Naive B cell (primary cell): ENCODE measurements at places on chromosomes 6 and 20.

DNA sequence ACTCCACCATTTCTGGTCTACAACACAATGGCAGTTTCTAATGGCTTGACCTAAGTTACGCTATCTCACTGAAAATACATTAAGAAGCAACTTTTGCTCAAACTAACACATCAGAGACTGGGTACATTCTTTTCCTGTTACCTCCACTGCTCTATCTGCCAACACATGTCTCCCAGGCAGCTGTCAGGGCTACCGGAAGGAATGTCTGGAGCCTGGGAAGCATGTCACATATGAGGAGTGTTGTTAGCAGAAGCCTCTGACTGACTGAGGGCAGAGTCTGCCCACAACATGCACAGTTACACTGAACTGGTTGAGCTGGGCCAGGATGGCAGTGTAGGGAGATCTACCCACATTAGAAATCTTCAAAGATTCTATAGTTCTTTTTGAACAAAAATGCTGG is 264.5 kb downstream of the KIF16B start:
- no peak for DNase-seq

DNA sequence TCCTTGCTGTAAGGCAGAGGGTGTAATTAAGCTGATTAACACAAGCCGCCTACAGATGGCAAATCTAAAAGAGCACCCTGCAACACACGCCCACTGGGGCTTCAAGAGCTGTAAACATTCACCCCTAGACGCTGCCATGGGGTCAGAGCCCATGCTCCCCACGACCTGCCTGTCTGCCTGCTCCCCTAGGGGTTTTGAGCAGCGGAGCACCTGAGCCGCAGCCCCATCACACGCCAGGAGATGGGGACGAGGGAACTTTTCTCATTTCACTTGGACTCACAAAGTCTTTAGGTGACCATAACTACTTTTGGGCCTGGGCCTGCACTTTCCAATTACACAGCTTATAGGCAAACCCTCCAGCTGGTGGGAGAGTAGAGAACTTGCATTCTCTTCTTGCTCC is 99.0 kb upstream of the SOX4 start:
- no peak for DNase-seq

- no peak for DNase-seq
Measured at GRCh38 chr20:52936351-52937340, 35.5 kb upstream of the TSHZ2 start.

GRCh38 chr6:97864826-97865225 is 581.8 kb upstream of the MMS22L start:
- no peak for DNase-seq

- peak; percentile 37 for DNase-seq
Measured at GRCh38 chr6:53718597-53719460, 53.3 kb upstream of the KLHL31 start.

GRCh38 chr6:30647242-30648116 is 546 bp downstream of the C6orf136 start:
- DNase-seq = peak; percentile 61

DNA sequence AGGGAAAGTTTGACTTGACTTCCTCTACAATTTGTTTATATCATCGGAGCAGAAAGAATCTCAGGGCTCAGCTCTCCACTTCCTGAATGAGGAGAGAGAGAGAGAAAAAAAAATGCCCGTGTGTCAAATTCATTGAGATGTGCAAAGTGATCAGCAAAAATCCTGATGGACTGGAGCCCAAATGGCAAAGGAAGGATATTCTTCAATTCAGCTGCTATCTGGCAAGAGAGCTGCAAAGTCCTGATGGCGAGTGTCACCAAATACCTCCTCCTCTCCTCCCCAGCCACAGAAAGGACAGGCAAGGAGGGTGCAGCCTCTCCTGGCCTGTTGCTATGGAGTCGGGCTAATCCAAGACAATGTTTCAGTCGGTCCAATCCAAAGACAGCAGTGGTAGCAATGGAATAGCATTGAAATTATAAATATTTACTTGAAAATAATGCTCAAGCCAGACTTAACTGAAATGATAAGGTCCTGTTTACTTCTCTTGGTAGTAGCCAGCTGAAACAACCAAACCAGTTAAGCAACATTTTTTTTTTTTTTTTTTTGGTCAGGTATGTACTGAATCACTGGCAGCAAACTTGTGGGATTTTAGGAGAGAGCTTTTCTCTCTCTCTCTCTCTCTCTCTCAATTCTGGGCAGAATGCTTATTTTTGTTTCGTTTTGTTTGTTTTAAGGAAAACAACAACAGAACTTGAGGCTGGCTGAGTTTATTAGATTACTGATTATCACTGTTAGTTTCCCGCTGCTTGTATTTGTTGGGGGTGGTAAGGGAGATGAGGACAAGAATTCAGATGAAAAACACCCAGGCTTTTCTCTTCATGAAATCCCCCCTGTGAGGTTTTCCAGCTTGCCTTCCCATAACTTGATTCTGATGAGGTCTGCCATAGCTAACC is 204.2 kb downstream of the BCAS1 start:
- DNase-seq = peak; percentile 38

DNA sequence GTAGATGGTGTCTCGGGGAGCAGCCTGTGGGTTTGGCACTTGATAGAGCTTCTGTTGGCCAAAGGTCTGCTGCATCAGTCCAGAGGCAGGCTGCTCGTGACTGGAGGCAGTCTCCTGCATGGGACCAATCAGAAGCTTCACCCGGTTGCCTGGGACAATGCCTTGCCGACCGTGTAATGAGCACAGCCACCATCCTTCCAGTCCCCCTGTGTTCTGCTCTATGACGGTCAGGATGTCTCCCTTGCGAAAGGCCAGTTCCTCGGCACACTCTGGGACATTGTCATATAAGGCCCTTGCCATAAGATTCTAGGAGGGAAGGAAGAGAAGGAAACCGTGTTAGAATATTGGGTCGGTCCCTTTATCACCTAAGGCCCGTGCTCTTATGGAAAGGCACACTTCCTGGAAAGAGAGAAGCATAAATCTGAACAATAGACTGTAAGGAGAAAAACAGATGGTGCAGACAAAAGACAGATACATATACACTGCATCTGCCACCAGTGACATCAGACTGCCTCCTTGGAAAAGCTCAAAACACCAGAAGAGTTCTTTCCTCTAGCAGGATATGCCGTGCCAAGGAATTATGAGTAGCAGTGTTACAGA is 18.9 kb downstream of the NEDD9 start:
- no peak for DNase-seq

DNA sequence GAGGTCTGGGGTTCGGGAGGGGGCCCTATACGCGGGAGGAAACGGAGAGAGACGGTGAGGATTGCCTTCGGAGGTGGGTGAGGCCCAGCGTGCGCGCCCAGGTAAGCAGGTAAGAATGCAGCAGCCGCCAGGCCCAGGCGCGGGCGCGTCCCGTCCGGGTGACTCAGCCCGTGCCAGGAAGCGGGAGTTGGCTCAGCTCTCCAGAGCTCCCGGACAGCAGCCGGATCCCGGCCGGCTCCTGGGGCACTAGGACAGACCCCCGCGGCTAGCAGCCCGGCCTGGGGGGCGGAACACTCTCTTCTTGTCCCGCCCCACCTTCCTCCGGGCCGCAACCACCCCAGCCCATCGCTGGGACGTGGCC is 1.5 kb upstream of the MDFI start:
- DNase-seq = no peak

DNA sequence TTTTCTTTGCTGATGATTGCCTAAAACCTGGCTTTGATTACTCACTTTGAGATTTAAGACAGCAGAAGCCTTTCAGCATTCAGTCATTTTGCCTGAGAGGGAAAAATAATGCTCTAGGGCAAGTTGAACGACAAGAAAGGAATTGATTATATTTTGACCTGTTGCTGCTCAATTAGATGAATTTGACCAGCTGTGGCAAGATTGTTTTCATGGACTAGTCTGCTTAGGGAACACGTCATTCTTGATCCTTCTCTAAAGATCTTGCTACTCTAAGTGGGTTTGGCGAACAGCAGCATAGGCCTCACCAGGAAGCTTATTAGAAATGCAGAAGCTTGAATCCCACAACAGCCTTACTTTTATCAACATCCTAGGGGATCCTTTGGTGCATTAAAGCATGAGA is 59.7 kb upstream of the PHACTR1 start:
- no peak for DNase-seq

DNA sequence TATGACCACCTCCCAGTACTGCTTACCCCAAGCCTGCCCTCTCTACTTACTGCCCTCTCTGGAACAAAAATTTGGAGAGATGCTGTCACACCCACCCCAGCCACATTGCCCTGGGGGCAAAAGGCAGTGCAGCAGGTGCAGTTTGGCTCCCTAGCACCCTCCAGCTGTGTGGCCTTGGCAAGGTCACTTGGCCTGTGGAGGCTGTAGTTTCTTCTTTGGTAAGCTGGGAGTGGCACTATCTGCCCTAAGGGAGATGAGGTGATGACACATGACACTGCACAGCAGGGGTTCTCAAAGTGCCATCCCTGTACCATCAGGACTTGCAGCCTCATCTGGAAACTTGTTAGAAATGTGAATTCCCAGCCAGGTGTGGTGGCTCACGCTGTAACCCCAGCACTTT is 44.8 kb downstream of the TAF8 start:
- no peak for DNase-seq

GRCh38 chr6:41739041-41739440 is 3.6 kb upstream of the TFEB start:
- no peak for DNase-seq

- no peak for DNase-seq
Measured at GRCh38 chr20:51756653-51757052, 11.5 kb downstream of the ATP9A start.

DNA sequence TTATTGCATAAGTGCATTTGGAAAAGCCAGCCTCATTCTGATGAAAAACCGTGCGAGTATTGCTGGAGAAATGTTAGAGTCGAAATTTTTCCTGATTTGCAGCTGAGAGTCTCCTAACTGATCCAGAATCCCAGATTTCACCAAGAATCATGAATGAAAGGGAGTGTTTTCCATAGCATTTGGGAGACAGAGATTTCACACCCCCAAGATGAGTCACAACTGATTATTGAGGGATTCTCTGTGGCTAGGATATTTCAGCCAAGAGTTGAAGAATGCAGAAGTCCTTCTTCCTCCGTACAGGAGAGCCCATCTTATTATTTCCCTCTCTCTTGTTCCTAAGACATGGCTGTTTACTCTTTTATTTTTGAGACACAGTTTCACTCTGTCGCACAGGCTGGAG is 82.2 kb upstream of the SALL4 start:
- DNase-seq = no peak

DNA sequence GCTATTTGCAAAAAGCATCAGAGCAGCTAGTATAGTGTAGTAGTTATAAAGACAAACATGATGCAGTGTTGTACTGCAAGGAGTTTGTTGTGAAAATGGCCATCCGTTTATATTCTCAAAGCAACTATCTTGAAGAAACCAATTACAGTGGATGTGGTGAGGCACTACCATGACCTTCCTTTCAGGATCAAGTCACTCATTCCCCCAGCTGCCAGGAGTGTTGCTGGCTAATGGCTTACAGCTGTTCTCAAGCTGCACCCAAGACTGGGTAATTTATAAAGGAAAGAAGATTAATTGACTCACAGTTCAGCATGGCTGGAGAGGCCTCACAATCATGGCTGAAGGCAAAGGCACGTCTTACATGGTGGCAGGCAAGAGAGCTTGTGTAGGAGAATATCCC is 29.0 kb downstream of the ADGRF4 start:
- DNase-seq = no peak
